NCI-H774 (cell line): ENCODE measurements at places on chromosomes 6 and 20.
A peak's percentile ranks its signal among the peaks of the same experiment; 100 is the strongest.

GRCh38 chr6:52233975-52234823 is 10.1 kb downstream of the IL17F start:
- no peak for DNase-seq

DNA sequence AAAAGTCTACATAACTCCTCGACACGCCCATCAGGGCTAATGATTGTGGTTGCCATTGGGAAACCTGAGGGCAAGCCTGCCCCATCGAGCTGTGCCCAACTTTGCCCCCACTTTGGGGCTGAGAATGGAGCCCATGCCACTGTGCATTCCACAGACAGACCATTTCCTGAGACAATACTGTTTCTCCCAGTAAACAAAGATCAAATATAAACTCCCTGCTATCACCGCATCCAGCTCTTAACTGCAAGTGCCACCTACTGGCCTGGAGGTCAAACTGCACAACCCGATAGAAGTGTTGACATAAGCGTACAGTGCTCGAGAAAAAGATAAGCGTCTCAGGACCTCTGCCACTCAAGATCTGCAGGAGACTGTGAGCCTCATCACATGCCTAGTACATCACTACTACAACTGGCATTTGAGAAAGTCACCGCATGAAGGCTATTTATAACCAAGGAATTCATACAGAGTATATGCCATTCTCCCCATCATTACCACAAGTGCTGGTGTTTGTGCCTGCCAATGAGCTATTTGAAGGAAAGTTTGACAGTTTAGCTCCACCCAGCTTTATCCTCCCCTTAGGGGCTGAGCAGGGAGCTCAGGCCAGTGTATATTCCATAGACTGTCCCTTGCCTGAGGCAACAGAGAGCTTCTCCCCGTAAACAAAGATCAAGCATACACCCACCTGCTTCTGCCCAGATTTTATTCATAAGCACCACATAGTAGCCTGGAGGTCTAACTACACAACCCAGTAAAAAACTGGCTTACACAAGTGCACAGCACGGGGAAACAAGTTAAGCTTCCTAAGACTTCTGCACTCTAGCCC is 4.5 kb upstream of the DEFB126 start:
- DNase-seq: no peak

DNA sequence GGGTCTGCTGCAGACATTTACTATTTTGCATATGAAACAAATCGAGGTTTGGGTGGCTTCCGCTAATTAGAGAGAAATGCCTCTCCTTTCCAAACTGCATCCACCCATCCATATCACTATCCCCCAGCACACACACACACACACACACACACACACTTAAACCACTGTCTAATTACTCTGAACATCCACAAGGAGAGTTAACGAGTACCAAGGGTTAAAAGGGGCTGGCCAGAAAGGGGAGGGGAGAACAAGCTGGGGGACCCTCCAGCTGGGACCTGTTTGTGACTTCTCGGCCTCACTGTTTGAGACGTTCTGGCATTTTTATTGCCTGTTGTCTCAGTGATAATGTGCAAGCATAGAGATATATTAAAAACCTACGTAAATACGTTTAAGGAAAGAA is 261.2 kb downstream of the FOXC1 start:
- DNase-seq: no peak

DNA sequence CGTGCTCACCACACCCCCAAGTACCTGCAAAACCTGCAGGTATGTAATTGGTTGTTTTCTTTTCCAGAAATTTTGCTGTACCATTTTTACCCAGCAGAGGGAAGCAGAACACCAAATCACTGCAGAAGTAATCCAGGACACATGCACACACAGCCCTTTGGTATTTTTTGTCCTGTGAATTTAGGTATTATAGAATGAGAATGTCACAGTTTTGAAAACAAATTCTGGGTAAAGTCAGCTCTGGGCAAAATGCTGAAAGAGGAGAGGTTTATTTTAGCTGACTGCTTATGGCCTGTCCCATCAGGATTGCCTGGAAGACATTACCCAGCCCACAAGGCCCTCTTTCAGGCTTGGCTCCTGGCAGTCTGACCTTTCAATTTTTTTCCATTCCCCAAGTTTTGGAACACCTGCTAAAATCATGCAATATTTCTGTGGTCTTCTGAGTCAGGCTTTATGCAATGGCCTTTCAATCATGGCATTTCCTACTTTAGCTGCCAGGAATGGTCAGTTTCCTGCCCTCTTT is 3.5 kb upstream of the EFHC1 start:
- DNase-seq: peak; percentile 64

DNA sequence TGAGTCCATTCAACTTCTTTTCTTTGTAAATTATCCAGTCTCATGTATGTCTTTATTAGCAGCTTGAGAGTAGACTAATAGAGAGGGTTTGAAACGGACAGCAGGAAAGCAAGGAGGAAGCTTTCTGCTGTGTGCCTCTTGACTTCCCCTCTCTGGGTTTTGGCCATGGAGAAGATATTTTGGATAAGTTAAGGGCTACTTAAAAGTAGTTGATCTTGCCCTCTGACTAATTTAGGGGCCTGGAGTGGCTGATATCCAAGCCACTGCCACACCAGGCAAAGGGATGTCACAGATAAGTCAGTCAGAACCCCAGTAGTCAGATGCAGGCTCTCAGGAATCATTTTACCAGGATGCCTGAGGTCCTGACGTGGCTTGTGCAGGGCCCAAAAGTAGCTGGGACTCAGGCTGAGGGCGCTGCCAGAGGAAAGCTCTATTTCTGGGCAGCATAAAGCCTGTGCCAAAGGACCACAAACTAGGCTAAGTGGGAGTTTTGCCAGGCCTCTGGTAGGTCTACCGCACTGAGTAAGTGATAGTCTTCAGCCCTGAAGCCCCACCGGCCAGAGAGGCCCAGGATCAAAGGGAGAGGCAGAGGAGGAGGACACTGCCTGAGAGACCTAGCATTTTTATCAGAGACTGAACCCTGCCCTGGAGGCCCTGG is 41.6 kb upstream of the IYD start:
- no peak for DNase-seq

DNA sequence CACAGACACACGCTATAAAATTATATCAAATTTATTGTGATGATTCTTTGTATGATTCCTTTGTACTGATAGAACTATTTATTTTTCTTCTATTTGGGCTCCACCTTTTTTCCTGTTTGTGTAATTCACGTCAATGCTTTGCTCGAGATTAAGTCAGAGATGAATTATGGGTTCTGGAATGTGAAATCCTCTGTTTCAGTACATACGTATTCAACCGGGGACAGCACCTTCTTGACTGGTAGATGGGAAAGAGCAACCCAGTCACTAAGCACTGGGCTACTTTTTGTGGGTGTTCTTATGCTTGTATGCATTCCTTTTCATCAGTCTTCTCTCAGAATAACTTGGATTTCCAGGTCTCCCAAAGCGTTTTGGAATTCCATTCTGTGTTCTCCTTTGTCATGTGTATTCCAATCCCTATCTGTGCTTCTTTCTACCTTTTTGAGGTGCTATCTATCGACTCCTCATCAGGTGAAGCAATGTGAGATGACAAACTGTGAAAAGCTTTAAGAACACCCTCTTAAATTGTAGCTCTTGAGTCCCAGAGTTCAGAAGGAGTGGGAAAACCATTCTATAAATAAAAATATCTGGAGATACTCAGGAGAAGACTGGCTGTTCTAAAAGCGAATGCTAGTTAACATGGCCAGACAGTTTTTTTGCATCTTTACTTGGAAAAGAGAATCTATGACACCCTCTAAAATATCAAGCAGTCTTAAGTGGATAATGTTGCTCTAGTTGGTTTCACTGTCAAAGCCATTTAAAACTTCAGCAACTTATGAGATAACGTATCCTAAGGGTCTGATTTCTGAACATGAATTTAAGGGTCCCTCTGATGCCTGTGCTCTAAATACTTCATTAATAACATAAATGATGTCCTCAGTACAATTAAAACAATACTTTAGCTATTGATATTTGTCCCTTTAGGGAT is 197.7 kb upstream of the PREP start:
- no peak for DNase-seq

DNA sequence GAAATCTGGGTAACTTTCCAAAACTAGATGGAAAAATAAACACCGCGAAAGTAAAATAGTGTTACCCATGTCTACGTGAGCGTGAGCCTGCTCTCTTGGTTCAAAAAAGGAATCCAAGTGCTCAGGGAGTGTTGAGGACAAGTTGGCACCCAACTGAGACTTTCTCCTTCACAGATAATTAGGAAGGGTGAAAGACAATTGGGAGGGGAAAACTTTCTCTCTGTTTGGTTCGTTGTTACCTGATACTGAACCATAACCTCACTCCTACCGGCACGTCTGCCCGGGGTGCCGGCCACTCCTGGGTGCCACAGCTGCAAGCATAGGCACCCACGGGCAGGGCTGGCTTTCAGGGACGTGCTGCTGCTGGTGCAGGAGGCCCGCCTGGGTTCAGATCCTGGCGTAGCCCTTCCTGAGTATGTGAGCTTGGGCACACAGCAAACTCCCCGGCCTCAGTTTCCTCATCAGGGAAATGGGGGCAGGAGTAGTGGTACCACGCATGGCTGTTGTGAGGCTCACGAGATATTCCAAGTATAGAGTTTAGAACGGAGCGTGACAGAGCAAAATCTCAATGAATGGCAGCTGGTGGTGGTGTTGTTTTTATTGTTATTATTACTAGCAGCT is 38.2 kb upstream of the PMEPA1 start:
- DNase-seq: no peak

GRCh38 chr6:32393665-32394420 is 13.1 kb downstream of the BTNL2 start:
- no peak for DNase-seq

DNA sequence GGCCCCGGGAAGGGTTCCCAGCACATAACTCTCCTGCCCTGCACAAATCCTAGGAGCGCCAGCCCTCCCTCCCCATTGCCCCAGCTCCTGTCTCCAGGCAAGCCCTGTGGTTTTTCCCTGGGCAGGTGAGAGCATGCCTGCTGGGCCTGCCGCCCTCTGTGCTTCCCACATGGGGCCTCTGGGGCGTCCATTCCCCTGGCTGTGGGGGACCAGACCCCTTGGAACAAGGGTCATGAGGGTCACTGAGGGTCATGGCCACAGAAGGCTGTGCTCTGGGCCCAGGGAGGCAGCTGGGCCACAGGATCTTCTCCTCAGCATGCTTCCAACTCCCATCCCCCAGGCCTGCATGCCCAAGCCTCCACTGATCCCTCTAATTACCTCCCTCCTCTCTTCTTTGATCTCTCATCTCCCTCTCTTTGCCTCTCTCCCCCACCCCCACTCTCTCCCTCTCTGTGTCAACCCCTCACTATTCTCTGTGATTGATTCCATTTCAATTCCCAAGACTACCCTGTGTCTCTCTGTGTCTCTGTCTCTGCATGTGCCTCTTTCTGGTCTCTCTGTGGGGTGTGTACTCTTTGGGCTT is 6.1 kb downstream of the MDFI start:
- no peak for DNase-seq

DNA sequence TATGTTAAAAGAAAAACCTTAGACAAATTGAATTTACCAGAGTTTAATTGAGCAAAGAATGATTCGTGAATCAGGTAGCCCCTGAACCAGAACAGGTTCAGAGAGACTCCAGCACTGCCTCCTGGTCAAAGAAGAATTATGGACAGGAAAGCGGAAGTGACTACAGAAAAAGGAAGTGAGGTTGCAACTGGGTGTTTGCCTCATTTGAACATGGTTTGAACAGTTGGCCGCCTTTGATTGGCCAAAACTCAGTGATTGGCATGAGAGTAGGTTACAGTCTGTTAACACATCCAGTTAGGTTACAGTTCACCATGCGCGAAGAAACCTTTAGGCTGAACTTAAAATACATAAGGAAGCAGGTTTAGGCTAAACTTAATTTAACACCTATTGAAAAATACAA is 248.8 kb downstream of the TFAP2A start:
- DNase-seq: no peak

- no peak for DNase-seq
These were observed 171.1 kb downstream of the PREX1 start for GRCh38 chr20:48656661-48657211.

GRCh38 chr6:163255265-163255664 is 159.3 kb upstream of the QKI start:
- no peak for DNase-seq

DNA sequence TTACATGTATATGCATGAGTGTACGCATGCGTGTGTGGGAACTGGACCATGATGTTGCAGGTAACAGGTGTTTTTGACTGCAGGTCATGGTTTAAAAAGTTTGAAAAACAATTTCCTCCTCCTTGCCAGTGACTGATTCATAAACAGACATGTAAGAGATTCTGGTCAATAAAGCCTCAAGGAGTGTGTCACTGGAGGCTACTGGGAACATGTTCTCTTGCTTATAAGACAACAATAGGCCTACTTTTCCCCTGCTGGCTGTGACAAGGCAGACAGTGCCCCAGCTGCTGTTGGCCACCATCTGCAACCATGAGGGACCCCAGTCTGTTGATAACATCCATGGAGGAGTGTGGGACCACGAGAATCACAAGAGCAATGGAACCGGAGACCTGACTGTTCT is 12.7 kb downstream of the LEMD2 start:
- no peak for DNase-seq

DNA sequence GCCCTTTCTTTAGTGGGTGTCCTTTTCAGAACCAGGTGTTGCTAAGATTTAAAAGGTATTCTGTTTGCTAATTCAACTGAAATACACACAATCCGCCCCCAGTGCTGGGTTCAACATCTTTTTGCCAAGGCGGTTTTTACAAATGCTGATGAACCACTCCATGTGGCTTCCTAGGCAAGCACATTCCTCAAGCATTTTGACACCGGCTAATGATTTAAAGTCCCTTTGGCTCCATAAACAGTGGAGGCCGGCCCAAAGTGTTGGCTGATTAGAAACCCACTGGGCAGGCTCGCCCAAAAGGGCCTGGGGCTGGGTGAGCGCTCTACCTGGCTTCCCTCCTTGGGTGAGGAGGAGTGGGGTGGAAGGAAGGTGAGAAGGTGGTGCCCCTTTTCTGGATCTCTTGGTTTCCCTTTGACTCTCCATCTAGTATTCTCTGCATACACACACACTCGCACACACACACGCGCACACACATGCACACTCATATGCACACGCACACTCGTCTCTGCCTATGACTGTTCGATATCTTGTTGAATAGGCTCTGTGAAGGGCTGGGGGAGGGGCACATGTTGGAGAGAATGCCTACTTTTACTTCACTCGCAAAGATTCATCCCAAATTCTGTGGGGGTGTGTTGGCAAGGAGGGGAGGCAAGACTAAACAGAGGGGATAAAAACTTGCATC is 66.7 kb upstream of the ARMC2 start:
- no peak for DNase-seq

GRCh38 chr20:46333161-46333991 is 25.1 kb upstream of the CDH22 start:
- DNase-seq: no peak

GRCh38 chr6:21731411-21732031 is 138.0 kb downstream of the SOX4 start:
- no peak for DNase-seq
